ENCODE measurements at places on chromosomes 4 and X.

- no peak for DNase-seq
These were observed 77.1 kb downstream of the RBM47 start for GRCh38 chr4:40552536-40552935.

- DNase-seq = no peak
These were observed 7.6 kb downstream of the L1CAM start for GRCh38 chrX:153878345-153878744.

DNA sequence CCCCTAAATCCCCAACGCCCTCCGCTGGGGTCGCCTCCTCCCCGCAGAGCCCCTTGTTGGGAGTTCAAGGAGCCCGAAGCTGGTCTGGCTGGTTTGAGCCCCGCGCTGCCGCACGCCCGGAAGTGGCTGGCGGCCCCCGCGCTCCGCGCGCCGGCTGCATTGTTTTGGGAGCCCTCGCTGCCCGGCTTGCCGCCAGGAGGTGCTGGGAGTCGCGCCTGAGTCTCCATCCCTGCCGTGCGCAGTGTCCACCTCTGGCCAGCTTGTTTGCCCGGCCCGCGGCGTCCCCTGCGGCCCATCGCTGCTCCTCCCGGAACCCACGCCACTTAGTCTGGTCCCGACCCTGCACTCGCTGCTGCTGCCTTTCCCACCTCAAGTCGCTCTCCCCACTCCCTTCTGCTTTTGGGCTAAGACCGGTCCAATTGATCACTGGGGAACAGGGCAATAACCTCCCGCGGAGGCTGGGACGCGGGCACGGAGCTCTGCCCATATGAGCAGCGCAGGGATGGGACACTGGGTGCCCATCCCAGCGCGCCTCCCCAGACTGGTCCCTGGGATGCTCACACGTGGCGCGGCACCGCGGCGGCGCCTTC, 2.2 kb upstream of the SFRP2 start:
- peak; percentile 66 for DNase-seq

DNA sequence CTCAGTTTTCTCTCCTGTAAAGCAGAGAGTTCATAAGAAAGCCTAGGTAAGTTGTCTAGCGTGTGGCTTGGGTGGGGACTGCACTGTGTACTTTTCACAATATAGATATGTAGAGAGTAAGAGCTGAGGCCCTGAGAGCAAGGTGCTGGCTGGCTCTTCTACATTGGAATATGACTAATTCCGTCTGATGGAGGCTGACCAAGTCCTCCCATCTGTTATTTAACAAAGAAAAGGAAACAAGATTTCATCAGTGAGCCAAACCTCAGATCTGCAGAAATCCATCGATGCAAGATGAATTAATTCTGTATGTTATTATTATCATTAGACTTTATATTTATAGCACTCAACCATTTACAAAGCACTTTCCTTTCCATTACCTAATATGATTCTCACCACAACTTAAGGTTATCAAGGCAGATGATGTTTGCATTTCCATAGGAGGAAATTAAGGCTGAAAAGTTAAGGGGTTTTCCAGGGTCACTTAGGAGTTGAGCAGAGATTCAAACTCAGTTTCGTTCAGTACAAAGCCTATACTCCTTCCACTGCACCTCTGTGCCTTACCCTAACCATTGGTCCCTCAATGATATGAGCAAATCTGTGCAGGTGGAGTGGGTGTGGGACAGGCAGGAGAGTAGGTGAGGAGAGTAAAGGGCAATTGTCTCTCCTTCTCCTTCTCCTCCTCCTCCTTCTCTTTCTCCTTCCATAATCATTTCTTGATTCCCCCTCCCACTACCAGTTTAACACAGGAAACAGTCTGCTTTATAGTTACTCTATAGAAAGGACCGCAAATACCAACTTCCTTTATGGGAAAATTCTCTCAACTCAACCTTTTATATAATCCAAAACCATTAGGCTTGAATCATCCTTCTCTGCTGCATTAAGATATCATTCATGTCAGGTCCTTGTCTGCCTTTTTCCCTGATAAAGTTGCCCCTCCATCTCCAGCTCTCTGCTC, 27.6 kb upstream of the SRD5A3 start:
- no peak for DNase-seq
